Cerebellar cortex (tissue), 1 donor: ENCODE measurements at places on chromosomes 2 and 18.
A peak's percentile ranks its signal among the peaks of the same experiment; 100 is the strongest.

DNA sequence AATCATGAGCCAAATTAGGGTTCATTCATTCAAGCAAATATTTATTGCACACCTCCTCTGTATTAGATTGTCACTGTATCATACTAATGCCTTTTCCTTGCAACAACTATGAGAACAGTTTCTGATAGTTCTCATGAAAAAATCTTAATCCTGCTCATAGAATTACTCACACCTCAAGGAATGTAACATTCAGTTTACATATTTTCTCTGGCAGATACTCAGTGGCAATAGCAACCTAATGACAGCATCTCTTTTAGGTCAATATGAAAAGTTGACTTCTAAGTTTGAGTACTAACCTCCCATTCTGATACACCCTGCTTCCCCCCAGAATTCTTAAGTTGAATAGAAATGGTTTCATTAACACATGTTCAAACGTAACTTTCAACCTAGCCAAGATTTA lies 132.0 kb downstream of the VWC2L start:
- DNase-seq = no peak

GRCh38 chr18:7369006-7369405 lies 138.1 kb downstream of the LRRC30 start:
- DNase-seq = no peak

DNA sequence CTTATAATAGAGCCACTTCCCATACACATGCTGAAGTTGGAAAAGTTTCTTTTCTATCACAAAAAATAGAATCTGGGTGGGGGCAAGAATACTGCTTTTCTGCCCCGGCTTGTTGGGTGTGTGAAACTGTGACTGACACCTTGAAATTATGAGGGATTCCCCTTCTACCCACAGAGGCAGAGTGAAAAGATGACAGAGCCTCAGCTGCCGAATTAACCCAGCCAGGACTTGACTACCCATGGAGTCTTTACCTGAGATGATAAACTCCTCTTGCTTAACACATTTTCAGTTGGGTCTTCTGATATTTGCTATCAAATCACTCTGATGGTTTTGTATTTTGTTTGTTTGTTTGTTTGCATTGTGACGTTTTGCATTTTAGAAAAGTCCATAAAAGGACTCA lies 66.0 kb upstream of the PMAIP1 start:
- DNase-seq = no peak

- no peak for DNase-seq
Observed at GRCh38 chr2:149068225-149068995, 29.9 kb downstream of the LYPD6B start.

GRCh38 chr2:2328848-2329247 lies 2.2 kb downstream of the MYT1L start:
- peak; percentile 81 for DNase-seq

- DNase-seq = no peak
Observed at GRCh38 chr2:224932522-224932921, 109.7 kb downstream of the DOCK10 start.

- DNase-seq = no peak
Observed at GRCh38 chr18:54205959-54206358, 18.5 kb downstream of the MBD2 start.

- no peak for DNase-seq
Observed at GRCh38 chr2:7962161-7962560, 719.7 kb upstream of the ID2 start.

DNA sequence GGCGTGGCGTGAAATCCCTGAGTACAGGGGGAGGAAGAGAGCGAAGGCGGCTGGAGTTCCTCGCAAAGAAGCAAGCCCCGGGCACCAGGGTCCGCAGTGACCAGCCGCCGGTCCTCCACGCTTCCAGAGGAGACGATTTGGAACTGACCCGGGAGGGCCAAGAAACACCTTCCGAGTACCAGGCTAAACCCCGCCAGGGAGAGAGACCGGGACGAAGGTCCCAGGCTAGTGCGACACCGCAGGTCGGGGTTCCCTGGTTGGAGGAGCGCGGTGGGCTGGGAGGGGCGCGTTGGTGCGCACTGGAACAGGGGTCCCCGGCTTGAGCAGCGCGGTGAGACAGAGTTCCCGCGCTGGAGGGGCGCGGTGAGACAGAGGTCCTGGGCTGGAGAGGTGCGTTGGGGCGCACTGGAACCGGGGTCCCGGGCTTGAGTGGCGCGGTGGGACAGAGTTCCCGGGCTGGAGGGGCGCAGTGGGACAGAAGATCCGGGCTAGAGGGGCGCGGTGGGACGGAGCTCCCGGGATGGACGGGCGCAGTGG lies 901 bp downstream of the WDFY1 start:
- peak; percentile 50 for DNase-seq

DNA sequence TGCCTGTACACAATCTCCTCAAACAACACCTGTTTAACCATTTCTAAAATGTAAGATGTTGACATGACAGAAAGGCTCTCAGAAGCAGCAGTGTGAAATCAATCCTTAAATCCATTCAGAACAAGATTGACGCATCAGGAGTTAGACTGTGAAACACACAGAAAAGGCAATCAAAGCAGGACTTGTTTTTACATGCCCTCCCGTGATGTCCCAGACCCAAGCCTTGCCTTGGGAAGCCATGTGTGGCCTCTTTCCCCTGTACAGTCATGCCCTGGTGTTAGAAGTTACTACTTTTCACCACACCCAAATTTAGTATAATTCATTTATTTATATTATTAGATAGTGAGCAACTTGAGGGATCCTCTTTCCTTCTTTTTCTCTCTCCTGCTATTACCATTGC lies 115.7 kb downstream of the NCKAP5 start:
- no peak for DNase-seq

DNA sequence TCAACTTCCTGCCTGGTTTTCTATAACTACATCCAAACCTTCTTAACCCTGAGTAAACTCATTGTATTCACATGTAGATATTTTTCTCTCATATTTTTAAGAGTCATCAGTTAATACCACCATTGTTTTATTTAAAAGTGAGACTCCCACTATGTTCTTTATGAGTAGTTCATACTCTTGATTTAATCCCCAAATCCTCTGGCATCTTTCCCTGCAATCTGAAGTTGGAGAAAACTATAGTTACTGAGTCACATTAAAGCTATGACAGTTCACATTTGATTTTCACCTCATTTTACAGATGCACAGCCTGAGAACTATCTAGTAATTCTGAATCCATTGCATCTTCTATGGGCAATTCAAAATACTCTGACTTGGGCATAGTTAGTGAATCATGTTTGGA lies 1358.7 kb upstream of the NRXN1 start:
- no peak for DNase-seq

DNA sequence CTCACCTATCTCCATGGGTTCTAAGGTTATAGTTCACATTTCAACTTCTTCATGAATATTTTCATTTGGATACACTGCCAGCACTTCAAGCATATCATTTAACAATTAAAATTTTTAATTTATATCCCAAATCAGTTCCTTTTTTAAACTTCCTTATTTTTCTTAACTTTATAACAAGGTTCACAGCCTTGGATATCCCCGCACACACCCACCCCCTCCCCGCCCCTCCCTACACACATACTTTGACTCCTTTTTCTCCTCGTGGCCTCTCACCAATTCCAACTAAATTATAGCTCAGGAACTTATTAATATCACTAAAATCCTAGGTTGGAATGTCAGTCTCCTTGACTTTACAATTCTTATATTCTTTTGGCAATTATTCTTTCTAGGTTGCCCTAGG lies 163.6 kb upstream of the SETBP1 start:
- no peak for DNase-seq

DNA sequence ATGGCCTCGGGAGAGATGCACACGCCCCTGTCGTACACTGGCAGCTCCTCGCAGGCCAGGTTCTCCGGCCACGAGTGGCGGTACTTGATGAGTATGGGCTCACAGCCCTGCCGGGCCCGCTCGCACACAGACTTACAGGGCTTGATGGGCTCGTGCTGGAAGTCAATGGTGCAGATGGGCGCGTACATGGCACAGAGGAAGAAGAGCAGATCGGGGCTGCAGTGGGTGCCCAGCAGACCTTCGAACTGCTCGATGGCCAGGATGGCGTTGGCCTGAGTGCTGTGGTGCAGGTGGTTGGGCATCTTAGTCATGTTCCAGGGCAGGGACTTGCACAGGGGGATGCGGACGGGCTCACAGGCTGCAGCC lies 359 bp downstream of the FRZB start:
- DNase-seq = no peak

GRCh38 chr18:48828691-48829442 lies 121.9 kb downstream of the SMAD7 start:
- DNase-seq = no peak

- DNase-seq = no peak
Observed at GRCh38 chr2:11009891-11010290, 98.2 kb downstream of the KCNF1 start.

DNA sequence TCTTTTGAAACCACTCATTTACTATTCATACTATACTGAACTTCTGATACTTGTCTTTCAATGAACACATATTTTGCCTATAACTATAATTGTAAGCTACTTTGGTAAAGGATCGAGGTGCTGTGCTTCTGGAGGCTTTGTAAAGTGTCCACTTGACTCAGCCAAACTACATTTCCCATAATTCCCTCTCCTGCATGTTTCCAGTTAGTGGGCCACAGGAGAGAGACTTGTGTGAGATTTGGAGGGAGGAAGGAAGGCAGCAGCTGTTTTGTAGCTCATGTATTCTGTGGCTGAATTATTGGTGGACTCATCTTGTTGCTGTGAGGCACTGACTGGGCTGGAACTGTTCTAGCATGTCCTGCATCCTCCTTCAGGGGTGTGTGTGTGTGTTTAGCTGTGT lies 328.8 kb downstream of the ARL6IP6 start:
- DNase-seq = no peak

GRCh38 chr18:6659963-6660725 lies 69.4 kb upstream of the ARHGAP28 start:
- no peak for DNase-seq

DNA sequence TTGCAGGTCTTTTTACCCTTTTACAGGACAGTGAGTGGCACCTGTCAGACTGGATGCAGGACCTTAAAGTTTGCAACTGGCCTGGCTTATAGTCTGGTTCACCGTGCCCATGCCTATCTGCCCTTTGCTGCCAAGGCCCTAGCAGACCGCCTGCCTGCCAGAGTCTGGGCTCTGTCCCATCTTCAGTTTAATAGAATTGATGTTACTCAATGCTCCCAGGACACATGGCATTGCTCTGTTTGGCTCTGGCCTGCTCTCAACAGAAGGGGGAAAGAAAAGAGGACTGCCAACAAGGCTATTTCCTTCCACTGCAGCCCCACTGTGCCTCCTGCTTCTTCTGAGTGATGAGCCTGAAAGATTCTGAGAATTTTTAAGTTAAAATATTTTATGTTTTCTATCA lies 25.6 kb upstream of the TMEM178A start:
- peak; percentile 97 for DNase-seq

GRCh38 chr2:74357627-74358026 lies 14.4 kb upstream of the SLC4A5 start:
- no peak for DNase-seq

DNA sequence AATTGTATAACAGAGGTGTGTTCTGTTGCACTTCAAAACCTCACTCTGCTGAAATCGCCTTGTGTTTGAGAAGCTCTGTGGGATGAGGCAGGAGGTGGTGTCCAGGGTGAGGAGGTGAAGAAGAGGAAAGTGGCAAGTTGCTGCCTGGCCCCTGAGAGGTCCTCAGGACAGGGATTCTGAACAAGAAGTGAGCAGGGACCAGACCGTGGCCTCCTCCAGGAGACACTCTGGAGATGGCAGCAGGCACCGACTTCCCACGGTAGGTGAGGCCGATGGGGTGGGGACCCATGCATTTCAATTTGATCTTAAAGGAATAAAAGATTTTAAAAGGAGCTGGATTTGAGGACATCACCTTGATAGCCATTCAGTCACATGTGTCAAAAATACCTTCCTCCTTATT lies 37.5 kb upstream of the LAMA1 start:
- no peak for DNase-seq

DNA sequence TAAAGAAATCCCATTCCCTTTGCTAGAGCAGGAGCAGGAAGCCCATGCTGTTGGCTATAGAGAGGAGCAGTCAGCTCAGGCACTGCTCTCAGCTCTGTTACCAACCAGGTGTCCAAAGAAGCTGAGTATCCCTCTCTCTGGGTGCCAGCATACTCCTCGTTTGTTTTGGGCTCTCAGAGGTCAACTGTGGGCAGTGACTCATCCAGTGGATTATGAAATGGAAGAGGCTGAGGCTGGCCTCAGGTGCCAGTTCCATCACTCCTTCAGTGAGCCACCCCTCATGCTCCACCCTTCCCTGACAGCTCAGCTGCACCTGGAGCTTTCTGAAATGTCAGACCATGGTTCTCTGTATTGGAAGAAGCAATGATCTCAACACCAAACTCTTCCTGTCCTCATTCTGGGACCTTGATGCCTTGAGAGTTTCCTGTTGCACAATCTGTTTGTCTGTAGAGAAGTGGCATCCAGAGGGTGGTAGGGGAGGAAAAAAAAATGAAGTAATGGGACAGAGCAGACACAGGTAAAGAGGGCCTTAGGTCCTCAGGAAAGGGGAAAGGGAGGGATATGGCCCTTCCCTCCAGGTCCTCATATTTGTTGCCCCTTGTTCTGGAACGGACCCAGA lies 31.2 kb upstream of the EN1 start:
- DNase-seq = no peak

GRCh38 chr2:165016772-165017411 lies 61.6 kb upstream of the SLC38A11 start:
- DNase-seq = peak; percentile 73

DNA sequence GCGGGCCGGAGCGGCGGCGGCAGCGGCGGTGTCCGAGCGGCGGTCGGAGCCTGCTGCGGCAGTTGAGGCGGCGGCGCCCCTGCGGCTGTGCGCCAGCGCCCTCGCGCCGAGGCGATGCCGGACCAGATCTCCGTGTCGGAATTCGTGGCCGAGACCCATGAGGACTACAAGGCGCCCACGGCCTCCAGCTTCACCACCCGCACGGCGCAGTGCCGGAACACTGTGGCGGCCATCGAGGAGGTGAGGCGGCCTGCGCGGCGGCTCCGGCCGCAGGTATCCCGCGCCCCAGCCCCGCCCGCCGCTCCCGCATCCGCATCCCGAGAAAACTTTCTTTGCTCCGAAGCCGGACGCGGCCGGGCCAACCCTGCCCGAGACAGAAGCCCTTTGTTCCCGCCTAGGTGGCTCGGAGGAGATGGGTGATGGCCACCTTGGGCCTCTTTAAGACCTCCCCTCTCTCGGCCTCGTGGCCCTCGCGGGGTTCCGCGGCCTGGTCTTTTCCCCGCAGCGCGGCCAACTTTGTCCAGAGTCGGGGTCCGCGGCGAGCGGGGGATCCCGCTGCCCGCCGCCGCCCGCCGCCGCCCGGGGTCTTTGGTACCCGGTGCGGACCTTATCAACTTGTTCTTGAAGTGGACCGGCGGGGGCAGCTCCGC lies 504 bp downstream of the ASAP2 start:
- peak; percentile 37 for DNase-seq

GRCh38 chr2:71742953-71743601 lies 289.7 kb downstream of the DYSF start:
- DNase-seq = peak; percentile 29

- no peak for DNase-seq
Observed at GRCh38 chr2:150571121-150571520, 83.7 kb upstream of the RND3 start.

- peak; percentile 27 for DNase-seq
Observed at GRCh38 chr2:23636426-23636825, 251.4 kb downstream of the KLHL29 start.

DNA sequence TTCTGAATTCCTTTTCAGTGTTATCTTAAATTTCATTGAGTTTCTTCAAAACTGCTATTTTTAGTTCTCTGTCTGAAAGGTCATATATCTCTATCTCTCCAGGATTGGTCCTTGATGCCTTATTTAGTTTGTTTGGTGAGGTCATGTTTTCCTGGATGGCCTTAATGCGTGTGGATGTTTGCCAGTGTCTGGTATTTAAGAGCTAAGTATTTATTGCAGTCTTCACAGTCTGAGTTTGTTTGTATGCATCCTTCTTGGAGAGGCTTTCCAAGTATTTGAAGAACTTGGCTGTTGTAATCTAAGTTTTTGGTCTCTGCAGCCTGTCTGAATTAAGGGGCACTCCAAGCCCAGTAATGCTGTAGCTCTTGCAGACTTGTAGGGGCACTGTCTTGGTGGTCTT lies 249.3 kb downstream of the ZNF385B start:
- DNase-seq = no peak
